ENCODE measurements at places on chromosomes 12 and 14.

DNA sequence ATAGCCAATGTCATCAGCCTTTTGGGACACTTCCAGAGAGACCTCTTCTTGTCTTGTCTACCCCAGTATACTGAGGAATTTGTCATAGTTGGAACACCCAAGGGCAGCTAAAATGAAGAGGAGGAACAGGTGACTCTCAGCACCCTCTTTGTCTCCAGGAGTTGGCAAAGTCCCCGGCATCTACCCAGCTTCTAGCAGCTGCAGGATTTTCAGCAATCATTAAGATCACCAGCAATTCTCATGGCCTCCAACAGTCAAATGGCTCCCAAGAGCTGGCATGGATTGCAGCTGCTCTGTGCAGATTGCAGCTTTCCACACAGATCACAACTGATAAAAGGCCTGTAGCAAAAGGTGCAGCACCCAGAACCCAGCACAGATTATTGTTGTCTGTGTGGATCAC lies 32.9 kb downstream of the RERGL start:
- no peak for DNase-seq

DNA sequence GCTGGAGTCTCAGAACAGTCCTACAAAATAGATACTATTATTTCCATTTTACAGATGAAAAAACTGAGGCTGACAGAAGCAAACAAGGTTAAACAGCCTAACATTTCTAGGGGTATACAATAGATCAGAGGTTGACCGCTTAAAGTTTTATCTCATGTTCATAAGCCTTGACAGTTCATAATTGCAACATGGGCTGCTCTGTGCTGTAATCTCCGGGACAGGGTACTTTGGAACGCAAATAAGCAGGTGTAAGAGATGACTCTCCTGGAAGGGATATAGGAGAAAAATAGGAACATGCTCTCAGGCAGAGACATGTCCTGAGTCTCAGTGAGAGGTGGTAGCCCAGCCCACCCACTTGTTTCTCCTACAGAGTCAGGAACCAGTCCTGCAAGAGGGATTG lies 72.8 kb upstream of the RBM19 start:
- DNase-seq, result no peak

GRCh38 chr14:96757456-96757855 lies 39.7 kb upstream of the VRK1 start:
- DNase-seq, result no peak

DNA sequence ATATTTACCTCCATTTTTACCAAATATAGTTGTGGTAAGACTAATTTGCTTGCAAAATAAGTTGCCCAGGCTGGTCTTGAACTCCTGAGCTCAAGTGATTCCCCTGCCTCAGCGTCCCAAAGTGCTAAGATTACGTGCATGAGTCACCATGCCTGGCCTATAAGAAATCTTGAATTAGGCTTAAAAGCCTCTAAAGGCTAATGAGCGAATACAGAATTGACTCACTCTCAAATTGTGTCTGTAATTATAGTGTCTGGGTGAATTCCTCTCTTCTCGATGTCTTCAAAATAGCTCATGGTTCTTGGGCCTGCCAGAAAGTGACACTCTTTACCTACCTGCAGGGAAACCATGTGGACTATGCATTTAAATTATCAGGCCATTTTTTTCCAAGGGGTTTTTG lies 403.5 kb downstream of the SLC16A7 start:
- DNase-seq, result no peak

DNA sequence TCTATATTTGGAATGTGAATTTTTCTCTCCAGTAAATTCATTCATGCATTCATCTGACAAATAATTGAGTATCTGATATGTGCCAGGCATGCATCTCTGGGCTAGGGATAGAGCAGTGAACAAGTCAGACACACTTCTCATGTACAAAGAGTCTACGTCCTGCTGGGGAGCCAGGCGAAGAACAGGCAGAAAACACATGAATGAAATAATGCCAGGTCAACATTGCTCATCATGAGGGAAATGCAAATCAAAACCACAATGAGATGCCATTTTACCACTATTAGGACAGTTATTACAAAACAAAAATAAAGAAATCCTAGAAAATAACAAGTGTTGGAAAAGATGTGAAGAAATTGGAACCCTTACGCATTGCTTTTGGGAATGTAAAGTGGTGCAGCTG lies 90.3 kb downstream of the PAX9 start:
- no peak for DNase-seq

DNA sequence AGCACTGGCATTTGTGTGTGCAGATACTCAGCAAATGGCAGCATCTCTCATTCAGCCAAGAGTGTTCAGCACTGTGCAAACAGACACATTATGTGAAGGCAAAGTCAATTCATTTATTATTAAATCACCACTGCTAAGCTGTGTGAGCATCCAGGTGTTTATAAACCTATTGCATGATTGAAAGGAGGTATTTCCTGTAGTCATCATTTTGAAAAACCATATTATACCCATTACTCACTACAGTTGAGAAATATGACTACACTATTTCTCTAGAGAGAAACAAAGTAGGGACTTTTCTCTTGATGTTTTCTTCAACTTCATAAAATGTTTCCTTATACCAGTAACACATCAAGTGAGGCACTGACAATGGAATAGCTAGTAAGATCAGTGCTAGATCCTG lies 13.7 kb downstream of the SPX start:
- DNase-seq, result no peak

- no peak for DNase-seq
Observed at GRCh38 chr12:124175704-124176103, 119.2 kb upstream of the RFLNA start.
